ENCODE measurements at places on chromosomes 2 and 18.

GRCh38 chr18:79869591-79870300 is 72.0 kb downstream of the KCNG2 start:
- DNase-seq: no peak

DNA sequence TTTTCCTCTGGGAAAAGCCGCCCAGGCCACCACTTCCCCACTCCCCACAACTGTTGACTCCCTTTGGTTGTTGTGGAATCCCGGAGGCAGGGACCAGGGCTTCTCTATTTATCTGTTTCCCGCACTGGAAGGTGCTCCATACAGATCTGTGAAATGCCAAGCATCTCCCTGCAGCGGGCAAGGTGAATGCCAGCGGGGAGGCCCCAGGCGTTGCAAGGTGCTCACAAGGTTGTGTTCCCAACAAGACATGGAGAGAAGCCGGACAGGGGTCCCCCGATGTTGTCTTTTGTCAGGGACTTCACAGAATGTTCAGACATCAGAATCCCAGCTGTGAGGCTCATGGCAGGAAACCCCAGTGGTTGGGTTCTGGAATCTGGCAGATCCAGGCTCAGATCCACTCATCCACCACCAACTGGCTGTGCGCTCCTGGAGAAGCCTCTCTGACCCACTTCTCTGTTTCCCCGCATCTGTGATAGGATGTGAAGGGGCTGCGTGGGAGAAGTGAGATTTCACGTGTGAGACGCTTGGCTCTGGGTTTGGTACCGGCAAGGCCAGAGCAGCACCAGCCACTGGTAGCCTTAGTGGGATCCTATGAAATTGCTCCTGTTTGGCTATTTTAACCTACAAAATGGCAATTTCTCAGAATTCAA is 8.6 kb upstream of the NEU2 start:
- no peak for DNase-seq

GRCh38 chr2:70529610-70530009 is 24.0 kb downstream of the TGFA start:
- no peak for DNase-seq

GRCh38 chr2:9370746-9371145 is 52.6 kb downstream of the ITGB1BP1 start:
- no peak for DNase-seq

GRCh38 chr18:45958027-45958426 is 9.1 kb downstream of the EPG5 start:
- DNase-seq: no peak

DNA sequence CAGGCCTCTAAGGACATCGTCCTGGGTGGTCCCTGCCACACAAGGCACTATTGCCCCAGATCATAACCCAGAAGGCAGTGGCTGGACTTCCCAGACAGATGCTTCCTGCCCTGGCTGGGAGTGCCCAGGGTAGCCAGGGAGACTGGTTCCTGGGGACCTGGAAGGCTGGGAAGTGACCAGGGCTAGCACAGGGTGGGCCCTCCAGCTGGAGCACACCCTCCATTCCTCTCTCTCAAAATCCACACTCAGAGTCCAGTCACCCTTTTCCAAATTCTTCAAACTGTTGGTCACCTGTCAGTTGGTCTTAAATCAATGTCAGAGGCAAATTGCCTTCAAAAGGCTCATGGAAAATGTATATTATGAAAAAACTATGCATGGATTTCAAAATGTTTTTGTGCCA is 11.6 kb upstream of the TUBB6 start:
- no peak for DNase-seq

DNA sequence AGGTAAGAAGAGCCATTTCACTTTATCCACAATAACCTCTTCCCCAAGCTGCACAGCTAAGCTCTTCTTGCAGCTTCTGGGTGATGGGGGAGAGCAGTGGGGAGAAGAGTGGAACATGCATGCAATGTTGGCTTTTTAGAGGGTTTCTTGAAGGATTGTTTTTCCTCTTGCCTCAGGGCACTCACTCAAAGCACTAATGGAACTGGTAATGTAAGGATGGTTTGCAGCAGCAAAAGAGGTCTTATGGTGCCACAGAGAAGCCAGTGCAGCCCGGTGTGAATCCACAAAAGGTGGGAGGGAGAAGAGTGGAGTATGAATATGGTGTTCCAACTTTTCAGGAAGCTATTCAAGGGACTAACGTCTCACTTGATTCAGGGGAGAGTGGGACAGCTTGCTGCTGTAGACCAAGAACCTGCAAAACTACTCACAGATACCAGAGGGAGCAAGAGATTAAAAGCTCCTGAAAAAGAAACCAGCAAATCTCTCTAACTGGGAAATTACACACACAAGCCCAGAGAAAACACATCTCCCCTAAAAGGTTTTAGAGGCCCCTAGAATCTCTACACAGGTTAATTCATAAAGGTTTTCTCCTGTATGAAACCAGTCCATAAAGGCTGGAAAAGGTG is 116.4 kb downstream of the CHN1 start:
- peak; percentile 18 for DNase-seq
